Activated CD4-positive, alpha-beta T cell treated with anti-CD3 and anti-CD28 coated beads, Interleukin-2, amount 50 U/mL, for 48 hours (primary cell): ENCODE measurements at places on chromosomes 6 and 20.

GRCh38 chr6:38184585-38185080 is 365.1 kb downstream of the ZFAND3 start:
- no peak for DNase-seq

GRCh38 chr6:155708100-155708499 is 252.5 kb upstream of the NOX3 start:
- no peak for DNase-seq

- no peak for DNase-seq
Observed at GRCh38 chr6:14272737-14273085, 155.1 kb downstream of the CD83 start.

GRCh38 chr20:40982415-40983145 is 46.0 kb upstream of the TOP1 start:
- DNase-seq = no peak

DNA sequence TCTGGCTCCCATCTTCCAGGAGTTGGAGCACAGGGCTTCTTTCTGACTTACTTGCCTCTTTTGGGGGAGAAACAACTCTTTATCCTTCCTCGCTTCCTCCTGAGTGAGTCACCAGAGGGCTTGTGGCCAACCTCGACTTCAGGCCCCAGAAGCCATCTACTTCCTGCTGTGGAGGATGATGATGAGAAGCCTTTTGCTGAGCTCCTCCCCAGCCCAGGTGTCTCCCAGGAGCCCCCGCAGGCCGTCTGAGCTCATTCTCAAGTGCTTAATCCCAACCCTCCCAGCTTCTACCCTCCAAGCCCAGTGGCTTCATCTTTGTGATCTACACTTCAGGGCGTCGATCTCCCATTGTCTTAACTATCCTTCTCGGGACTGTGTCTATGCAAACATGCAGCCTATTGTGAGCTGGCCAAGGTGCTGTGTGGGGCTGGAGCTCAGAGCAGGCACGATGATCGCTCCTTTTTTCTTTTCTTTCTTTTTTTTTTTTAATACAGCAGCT is 27.9 kb downstream of the SDCBP2 start:
- peak; percentile 58 for DNase-seq

DNA sequence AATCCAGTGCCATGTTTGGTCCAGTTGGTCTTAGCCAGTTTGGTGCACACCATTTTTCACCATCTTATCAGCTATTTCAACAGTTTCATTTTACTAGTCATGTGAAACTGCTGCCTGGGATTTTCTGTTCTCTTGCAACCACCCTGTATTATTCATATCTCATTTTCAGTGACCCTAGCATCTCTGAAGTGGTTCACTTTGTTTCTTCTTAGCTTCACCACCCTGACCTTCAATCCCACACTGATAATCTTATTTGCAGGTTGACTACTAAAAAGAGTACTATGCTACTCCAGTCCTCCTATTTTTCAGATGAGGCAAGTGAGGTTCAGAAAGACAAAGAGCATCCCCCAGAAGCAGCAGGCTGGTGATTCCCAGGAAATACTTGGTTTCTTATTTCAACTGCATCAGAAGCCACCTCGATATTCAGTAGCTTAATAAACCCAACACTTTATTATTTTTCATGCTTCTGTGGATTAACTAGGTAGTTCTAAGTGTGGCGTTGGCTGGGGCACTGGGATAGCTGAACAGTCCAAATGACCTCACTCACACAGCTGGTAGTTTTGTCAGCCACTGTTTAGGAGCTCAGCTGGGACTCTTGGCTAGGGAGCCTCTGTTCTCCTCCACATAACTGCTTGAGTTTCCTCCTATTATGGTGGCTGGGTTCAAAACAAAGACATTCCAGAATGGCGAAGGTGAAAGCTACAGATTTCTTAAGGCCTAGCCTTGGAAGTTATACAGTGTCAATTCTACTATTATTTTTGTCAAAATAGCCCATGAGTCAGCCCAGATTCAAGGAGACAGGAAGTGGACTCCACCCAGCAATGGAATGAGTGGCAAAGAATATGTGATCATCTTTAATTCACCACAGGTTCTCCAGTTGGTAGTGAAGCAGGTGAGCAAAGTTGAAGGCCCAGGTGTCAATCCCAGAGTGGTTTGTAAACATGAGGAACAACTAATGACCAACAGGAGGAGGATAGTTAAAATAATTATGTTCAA is 40.6 kb downstream of the BPIFB4 start:
- no peak for DNase-seq

GRCh38 chr6:163460307-163460782 is 45.8 kb downstream of the QKI start:
- DNase-seq = no peak

GRCh38 chr20:3932277-3932676 is 43.1 kb downstream of the PANK2 start:
- no peak for DNase-seq

GRCh38 chr6:34568341-34569201 is 12.4 kb upstream of the SPDEF start:
- DNase-seq = no peak

DNA sequence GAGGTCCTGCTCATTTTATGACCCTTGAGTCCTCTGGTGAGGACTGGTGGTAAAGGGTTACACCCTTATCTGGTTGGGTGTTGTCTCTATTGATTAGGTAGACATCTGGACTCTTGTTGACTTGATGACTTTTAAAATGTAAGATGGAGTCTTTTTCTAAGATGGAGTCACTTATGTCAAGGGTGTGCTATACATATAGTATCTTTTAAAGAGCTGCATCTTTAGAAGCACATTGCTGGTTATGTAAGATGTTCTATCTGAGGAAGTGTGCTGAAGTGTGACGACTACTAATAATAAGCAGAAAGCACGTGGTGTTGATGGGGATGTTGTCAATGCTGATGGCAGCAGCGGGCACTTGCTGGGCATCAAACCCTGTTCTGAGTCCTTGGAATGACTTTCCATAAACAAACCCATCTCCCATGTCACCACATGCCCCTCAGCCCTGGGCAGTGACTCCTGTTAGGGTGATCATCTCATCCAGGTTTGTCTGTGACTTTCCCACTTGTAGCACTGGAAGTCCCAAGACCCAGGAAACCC is 229.6 kb downstream of the EYA2 start:
- DNase-seq = no peak

DNA sequence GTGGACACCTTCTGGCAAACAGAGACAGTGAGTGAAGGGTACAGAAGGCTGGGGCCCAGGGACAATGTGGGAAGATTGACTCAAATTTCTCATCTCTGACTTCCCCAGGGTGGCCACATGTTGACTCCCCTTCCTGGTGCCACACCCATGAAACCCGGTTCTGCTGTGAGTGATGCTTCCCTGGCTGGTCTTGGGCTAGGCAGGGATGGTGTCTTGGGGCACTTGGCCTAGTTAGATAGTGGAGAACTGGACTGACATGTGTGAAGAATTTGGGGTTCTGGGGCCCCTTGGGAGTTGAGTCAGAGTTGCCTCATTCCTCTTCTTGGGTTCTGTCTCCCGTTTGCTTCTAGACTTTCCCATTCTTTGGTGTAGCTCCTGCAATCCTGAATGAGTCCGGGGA is 34.2 kb downstream of the GSS start:
- peak; percentile 24 for DNase-seq

DNA sequence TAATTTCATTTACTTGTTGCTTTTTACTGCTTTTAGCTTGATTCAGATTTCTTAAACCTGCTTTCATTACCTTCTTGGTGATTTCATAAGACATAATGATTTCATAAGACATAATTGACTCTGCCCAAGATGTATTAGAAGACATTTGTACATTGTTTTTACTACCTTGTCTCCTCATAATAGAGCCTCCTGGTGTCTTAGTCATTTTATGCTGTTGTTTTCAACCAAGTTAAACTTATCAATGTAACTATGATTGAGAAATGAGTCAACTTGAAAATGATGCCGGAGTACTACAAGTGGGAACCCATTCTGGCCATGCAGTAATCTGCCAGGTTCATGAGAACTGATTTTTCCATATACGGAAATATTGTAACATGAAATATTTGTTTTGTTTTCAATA is 573.6 kb downstream of the MMUT start:
- no peak for DNase-seq

GRCh38 chr20:39246436-39246835 is 284.3 kb downstream of the DHX35 start:
- DNase-seq = no peak

DNA sequence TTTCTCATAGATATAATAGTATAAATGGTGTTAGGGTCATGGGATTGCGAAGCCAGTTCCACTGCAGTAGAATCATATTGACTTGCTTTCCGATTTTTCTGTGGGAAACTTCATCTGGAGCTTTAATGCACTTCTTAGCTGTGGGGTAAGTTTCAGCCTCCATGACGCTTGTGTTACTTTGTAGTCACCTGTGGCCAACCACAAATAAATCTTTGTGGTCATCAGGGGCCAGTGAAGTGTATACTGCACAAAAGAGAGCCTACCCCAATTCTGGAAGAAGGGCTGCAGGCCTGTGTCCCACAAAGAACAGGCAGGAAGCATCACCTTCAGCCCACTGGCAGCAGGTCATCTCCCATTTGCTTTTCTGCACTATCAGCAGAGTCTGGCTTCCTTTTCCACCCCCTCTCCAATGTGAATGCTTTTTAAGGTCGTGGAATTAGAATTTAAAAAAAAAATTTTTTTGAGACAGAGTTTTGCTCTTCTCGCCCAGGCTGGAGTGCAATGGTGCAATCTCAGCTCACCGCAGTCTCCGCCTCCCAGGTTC is 32.0 kb downstream of the MTHFD1L start:
- DNase-seq = no peak

GRCh38 chr6:112934433-112935327 is 587.5 kb downstream of the RFPL4B start:
- no peak for DNase-seq

GRCh38 chr20:13418263-13419229 is 197.5 kb downstream of the ISM1 start:
- no peak for DNase-seq

- DNase-seq = peak; percentile 46
Observed at GRCh38 chr6:134063966-134064445, 11.6 kb upstream of the SLC2A12 start.

DNA sequence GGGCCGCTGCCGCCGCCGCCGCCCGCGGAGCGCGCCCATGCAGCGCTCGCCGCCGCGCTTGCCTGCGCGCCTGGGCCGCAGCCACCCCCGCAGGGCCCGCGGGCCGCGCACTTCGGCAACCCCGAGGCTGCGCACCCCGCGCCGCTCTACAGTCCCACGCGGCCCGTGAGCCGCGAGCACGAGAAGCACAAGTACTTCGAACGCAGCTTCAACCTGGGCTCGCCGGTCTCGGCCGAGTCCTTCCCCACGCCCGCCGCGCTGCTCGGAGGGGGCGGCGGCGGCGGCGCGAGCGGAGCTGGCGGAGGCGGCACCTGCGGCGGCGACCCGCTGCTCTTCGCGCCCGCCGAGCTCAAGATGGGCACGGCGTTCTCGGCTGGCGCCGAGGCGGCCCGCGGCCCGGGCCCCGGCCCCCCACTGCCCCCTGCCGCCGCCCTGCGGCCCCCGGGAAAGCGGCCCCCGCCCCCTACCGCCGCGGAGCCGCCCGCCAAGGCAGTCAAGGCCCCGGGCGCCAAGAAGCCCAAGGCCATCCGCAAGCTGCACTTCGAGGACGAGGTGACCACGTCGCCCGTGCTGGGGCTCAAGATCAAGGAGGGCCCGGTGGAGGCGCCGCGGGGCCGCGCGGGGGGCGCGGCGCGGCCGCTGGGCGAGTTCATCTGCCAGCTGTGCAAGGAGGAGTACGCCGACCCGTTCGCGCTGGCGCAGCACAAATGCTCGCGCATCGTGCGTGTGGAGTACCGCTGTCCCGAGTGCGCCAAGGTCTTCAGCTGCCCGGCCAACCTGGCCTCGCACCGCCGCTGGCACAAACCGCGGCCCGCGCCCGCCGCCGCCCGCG is 730 bp downstream of the INSM1 start:
- peak; percentile 36 for DNase-seq

- DNase-seq = no peak
Observed at GRCh38 chr6:7750197-7750596, 24.3 kb downstream of the BMP6 start.

- no peak for DNase-seq
Observed at GRCh38 chr6:158715330-158716311, 65.8 kb downstream of the SYTL3 start.

DNA sequence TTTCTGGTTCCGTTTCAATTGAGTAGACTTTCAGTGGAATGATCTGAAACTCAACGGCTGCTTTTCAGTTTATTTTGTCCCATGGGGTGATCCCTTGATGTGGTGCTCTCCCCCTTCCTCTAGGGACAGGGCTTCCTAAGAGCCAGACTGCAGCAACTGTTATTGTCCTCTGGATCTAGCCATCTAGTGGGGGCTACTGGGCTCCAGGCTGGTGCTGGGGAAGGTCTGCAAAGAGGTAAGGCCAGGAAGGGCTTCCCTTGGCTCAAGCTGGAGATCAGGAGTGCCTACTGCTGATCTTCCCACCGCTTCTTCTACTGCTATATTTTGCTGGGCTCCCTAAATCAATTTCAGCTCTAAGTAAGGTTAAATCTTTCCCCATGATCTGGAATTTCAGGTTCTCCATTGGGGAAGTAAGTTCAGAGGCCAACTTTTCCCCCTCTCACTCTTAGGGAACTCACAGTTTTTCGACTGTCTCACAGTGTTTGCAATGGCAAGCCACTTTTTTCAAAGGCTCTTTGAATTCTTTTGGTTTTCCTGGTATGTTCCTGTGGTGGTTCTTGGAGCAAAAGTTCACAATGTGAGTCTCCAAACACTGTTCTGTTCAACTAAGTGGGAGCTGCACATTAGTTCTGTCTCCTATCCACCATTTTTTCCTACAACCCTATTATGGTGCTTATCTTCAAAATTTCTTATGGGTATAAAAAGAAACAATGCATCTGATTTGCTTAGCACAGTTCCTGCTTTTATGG is 286.2 kb upstream of the EXOC2 start:
- no peak for DNase-seq

DNA sequence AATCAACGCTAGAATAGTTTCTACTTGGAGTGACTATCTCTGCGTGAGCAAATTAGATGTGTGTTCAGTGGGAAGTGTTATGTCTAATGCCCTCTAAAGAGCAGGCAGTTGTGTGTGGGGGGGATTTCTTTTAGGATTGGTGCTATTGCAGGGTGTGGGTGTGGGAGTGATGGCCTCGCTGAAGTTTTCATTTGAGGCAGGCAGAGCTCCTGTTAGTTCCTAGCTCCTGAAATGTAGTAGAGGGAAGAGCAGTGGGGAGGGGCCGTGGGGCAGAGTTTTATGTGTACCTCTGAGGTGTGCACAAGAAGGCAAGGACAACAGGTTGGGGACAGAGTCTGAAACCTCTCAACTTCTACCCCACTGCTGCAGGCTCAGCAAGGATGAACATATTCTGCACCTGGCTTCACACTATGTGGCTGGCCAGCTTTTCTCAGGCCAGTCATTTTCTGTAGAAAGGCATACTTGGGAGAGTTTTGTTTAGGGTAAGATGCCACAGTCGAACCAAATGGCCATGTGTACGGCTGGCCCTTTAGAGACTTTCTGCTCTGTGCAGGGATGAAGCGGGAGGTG is 229.2 kb upstream of the SUPT3H start:
- DNase-seq = no peak
